ENCODE measurements at places on chromosomes 7 and 10.

GRCh38 chr7:129574487-129574886 is 37.0 kb upstream of the NRF1 start:
- DNase-seq, result no peak

- DNase-seq, result no peak
Observed at GRCh38 chr10:117503244-117504205, 39.0 kb upstream of the EMX2 start.

- peak; percentile 86 for DNase-seq
Observed at GRCh38 chr7:43071604-43072003, 40.8 kb upstream of the HECW1 start.

- DNase-seq, result no peak
Observed at GRCh38 chr7:151623766-151624165, 104.1 kb upstream of the RHEB start.

DNA sequence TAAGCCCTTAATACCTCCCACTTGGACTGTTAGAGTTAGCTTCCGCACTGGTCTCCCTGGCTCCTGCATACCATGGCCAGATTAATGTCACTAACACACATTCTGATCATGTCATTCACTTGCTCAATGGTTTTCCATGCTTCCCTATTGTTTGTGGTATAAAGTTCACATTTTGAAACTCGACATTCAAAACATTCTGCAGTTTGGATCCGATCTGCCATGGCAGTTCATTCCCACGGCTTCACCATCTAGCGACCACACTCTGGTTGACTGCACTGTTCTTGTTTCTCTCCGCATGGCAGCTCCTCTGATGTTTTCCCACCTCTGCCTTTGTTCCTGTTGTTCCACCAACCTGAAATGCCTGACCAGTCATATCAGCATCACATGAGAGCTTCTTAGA is 87.4 kb upstream of the WAC start:
- no peak for DNase-seq

DNA sequence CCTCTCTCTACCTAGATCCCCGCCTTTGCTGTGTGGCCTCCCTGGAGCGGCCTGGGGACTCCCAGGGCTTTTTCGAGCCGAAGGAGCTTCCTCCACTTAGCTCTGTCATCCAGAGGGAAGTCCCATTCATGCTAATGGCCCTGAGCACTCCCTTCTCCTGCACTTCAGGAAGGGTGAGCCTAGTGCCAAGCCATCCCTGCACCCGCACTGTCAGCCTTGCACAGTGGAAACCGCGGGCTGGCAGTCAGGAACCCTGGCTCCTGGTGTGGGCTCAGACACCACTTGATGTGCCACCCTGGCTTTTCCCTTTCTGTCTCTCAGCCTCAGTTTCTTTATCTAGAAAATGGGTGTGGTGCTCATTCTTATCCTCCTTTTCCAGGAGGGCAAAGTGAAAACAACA is 131.6 kb downstream of the ZMIZ1 start:
- DNase-seq, result no peak

DNA sequence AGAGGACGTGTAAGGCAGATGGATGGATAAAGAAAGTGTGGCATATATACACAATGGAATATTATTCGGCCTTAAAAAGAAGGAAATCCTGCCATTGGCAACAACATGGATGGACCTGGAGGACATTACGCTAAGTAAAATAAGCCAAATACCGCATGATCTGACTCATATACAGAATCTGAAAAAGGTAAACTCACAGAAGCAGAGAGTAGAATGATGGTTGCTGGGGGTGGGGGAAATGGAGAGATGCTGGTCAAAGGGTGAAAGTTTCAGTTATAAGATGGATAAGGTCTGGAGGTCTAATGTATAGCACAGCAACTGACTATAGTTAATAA is 36.3 kb downstream of the AFAP1L2 start:
- no peak for DNase-seq

DNA sequence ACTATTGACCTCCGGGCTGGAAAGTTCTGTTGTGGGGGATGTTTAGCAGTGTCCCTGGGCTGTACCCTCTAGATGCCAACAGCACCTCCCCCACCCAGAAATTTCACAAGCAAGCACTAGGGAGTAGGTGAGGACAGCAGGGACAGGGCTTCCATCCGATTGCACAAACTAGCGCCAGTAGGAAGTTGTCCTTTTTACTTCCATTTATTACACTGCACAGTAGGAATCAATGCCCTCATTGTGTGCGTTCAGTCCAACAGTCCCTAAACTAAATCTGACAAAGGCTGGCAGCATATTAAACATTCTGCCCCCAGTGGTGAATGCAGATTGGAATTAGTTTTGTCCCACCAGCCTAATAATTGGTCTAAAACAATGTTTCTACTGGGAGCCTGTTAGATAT is 6.4 kb upstream of the SOSTDC1 start:
- DNase-seq, result no peak

DNA sequence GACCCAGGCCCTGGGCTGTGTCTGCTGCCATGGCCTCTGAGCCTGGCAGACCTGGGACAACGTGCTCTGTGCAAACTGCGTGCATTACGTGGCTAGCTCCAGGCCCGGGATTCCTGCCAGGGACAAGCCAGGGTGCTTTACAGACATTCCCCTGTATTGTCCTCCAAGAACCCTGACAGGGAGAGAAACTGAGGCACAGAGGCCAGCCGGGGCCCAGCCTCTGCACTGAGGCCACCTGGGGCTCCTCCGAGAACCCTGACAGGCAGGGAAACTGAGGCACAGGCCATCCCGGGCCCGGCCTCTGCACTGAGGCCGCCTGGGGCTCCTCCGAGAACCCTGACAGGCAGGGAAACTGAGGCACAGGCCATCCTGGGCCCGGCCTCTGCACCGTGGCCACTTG is 64.9 kb downstream of the CFAP46 start:
- DNase-seq, result no peak

GRCh38 chr7:151382079-151382885 is 27.6 kb downstream of the WDR86 start:
- no peak for DNase-seq

GRCh38 chr10:116170815-116171250 is 102.2 kb downstream of the GFRA1 start:
- peak; percentile 28 for DNase-seq

DNA sequence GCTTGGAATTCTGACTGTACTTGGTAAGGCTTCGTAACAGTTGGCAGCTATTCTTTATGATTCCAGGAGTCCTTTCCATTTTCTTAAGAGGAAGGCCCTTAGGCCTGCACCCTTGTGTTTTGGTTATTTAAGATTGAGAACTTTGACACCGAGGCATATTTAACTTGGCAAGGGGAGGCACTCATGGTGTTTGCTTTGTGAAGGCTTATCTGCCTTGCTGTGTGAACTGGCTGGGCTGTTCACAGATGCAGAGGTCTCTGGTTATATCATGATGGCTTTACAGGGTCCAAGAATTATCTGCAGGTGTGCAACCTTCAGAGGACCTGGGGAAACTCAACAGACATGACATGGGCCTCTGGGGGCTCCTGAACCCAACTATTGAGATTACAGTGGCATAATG is 833 bp upstream of the PNLIPRP1 start:
- DNase-seq, result no peak

DNA sequence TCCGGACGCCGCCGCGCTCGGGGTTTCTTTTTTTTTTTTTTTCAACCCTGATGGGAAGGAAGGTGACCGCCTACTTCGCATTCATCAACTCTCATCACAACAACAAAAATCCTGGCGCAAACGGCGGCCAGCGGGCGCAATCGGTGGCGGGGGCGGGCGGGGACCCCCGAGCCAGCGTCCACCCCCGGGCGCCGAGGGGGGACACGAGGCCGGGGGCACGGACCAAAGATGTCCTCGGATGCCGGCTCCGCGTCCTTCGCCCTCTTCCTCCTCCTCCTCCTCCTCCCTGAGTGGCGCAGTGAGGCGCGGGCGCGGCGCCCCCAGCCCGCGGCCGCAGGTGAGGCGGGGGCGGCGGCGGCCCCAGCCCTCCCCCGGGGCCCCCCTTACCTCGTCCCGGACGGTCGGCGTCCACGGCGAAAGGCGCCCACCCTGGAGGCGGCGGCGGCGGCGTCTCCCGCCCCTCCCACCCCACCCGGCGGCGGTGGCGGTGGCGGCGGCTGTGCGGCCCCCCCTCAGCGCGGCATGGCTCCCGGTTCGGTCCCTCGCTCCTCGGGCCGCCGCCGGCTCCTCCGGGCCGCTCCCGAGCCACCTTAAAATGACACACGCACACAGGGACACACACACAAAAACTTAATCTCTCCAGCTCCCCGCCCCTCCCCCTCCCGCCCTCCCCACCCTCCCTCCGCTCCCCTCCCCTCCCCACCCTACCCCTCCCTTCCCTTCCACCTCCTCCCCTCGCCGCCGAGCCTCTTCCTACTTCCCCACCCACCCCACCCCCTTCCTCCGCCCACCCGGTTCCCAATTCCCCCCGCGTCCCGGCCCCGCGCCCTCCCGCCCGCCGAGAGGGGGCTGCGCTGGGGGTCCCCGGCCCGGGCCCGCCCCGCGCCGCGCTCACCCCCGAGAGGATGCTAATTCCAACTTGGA is at the start of gene CTBP2:
CTBP2 (minus strand) TSS at position 632 of the 924 bp plus-strand sequence.
- peak; percentile 76 for DNase-seq

- DNase-seq, result no peak
Observed at GRCh38 chr10:121734589-121735045, 136.4 kb upstream of the FGFR2 start.

DNA sequence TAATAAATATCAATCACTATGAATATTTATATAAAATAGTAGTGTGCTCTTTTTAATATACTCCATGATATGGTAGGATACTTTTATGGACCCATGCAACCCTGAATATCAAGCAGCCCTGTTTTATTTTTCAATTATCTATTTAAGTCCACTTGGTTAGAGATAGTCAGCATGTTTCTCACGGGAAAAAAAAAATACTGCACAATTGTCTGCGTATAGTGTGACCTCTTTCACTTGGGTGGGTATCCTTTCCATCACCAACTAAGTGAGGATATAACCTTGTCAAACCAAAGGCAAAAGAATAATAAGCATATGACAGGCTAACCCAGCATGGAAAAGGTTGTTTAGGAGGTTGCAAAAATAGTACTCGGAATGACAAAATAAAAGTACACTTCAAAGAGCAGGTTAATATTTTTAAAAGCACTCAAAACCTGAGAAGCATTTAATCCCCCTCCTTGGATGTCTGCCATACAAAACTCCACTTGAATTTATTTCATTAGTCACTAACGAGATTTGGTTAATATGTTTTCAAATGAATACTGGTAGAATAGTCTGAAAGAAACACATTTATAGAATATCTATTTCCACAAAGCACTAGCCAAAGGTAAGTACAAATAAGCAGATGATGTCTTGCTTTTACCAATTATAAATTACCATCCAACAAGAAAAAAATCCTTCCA is 76.5 kb downstream of the IMMP2L start:
- DNase-seq, result no peak

DNA sequence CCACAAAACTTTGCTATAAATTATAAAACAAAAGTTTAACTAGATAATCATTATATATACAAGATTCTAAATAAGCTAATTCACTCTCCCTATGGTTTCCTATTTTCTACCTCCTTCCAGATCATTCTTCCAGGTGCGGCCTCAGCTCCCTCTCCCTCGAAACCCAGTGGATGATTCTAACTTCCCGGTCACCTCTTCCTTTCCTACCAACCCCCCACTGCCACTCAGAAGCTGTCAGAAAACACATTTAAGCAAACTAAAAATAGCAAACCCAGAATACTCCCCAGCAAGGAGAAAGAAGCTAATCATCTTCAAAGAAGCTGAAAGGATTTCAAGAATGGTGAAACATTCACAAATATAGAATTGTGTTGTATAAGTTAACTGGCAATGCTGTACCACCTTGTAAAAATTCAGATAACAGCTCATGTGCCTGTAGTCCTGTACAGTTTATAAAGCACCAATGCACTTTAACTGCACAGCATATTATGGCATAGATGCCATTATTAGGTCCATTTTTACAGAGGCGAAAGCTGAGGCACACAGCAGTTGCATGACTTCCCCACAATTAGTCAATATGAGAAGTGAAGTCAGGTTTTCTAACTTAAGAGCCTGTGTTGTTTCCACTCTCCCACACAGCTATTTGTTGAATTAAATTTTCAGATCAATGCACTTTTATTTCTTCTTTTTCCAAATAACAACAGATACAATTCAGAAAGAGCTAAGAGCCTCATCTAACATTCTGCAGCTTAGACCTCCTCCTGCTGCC is 13.7 kb upstream of the DNTT start:
- DNase-seq, result no peak

- DNase-seq, result peak; percentile 62
Observed at GRCh38 chr10:13784067-13784466, 197.3 kb downstream of the PRPF18 start.

GRCh38 chr7:47720141-47720906 is 138.4 kb upstream of the TNS3 start:
- no peak for DNase-seq

GRCh38 chr10:97575127-97575668 is 2.6 kb downstream of the ANKRD2 start:
- DNase-seq, result peak; percentile 61

DNA sequence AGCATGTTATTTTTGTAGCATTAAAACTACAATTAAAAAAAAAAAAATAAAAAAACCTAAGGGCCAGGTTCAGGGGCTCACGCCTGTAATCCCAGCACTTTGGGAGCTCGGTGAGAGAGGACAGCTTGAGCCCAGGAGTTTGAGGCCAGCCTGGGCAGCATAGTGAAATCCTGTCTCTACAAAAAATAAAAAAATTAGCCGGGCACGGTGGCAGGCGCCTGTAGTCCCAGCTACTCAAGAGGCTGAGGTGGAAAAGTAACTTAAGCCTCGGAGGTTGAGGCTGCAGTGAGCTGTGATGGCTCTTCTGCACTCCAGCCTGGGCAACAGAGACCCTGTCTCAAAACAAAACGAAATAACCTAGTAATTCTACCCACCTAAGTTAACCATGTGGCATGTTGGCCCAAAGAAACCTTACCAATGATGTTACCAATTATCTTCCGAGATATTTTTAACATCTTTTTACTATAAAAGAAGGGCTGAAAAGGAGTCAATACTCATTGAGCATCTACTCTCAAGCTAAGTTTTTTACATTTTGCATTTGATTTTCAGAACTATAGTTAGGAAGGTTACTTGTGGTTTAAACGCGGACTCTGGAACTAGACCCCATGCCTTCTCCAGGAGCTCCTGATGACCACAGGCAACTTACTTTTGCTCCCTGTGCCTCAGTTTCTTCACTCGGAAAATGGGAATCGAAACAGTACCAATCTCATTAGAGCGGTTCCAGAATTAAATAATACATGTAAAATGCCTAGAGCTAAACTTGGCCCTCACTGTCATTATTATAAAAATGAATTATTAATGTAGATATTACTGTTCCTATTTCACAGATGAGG is 1.4 kb downstream of the ITGB1 start:
- DNase-seq, result no peak

- peak; percentile 78 for DNase-seq
Observed at GRCh38 chr7:35329026-35329425, 75.1 kb upstream of the TBX20 start.

- DNase-seq, result peak; percentile 46
Observed at GRCh38 chr10:34866848-34867247, 51.8 kb upstream of the PARD3 start.

- no peak for DNase-seq
Observed at GRCh38 chr7:36496576-36496975, 106.9 kb downstream of the ANLN start.

Measured in mesendoderm (in vitro differentiated cells).